ENCODE measurements at places on chromosomes 1 and 21.
A peak's percentile ranks its signal among the peaks of the same experiment; 100 is the strongest.

DNA sequence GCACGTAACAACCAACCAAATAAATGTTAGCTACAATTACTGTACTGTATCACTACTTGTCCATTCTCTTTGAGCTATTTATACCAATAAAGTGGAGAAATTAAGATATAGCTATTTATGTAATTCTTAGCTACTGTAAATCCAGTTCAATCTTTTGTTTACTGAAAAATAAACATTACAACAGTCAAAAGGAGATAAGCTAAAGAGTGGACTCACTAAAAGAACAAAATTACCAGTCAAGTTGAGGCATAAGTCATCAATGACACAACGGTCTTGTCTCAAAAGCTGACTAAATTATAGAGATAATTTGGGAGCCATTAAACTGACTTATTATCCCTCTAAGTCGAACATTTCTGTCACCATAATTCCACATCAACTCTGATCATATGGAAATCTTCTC, 22.5 kb downstream of the TGFBR3 start:
- no peak for DNase-seq

DNA sequence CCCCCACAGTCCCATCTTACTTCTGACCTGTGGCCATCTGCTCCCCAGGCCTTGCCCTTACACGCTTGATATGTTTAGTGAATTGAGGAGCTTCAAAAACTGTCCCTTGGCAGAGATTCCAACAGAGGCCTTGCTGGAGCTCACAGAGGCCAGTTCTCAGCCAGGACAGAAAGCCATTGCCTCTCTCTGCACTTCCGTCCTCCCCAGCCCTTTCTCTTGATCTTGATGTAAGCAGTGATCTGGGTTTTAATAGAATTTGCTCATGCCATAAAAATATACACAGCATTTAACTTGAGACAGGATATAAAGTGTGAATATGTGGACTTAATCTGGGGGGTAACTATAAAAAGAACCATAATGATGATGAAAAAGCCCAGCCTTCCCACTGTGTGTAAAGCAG, 453.5 kb downstream of the KIF26B start:
- DNase-seq = no peak

GRCh38 chr1:214451596-214451995, 99.8 kb downstream of the PTPN14 start:
- DNase-seq = no peak

- peak; percentile 9 for DNase-seq
Measured at GRCh38 chr1:179706339-179706941, 36.7 kb upstream of the FAM163A start.

GRCh38 chr1:76820028-76820427, 47.3 kb upstream of the ST6GALNAC5 start:
- DNase-seq = no peak

DNA sequence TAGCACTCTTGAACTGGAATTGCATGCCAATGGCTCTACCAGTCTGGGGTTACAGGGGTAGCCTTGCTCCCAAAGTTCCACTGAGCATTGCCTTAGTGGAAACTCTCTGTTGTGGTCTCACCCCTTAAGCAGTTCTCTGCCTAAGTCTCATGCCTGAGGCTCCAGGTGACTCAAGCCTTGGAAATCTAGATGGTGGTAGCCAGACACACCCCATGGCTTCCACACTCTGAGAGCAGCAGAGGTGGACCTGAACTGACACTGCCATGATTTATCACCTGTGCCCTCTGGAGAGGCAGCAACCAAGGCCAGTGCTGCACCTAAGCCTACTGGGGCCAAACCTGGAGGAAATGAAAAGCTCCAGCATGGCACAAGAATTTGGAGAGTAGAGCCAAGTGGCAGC, 285.7 kb upstream of the PKN2 start:
- no peak for DNase-seq

GRCh38 chr1:97351846-97352245, 569.0 kb downstream of the DPYD start:
- no peak for DNase-seq

DNA sequence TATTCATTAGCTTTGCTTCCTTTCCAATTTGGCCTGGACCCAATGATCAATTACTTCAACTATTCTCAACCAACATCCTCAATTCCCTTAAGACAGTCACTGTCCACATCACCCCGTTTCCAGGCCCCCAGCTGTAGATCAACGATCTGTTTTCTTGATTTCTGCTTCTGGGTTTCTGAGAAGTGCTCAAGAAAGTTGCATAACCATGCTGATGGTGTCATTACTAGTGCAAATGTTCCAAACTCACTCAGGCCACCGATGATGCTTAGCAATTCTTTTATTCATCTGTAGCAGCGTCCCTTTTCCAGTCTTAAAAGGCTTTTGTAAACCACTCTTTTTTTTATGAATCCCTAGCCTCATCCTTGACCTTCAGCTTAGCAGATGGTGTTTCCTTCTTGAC, 155.8 kb upstream of the PTGFR start:
- no peak for DNase-seq

DNA sequence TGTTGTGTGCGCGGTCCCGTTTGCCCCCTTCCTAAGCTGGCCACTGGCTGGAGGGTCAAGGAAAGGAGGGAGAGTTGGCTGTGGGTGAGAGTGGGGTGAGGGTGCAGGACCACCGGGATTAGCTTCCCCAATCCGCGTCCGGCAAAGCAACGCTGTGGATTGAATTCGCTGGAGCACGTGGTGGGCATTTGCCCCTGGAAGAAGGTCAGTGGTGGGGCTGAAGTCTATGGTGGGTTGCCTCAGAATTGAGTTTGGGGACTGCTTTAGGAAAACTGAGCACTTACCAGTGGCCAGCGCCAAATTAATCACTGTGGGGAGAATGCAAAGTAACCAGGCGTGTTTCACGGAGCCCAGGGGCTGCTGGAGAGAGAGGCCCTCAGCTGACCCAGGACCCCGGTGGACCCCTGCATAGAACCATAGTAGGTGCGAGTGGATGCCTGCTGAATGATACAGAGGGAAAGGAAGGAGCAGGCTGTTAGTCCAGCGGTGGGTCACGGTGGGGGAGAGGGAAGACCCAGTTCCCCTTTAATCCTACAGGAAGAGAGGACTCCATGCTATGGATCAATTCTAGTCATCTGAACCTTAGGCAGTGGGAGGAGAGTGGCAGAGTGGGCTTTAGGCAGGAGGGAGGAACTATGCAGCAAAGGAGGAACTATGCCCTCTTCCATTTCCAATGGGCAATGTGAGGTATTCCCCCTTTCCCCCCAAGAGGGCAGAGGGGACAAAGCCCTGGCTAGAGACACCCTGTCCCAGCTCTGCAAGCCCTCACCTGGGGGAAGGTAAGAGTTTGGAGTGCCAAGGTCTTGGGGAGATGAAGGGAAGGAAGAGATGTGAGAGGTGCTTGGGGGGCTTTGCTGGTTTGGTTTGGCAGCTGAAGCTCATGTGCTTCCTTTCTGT, 1.2 kb downstream of the TNFRSF8 start:
- DNase-seq = no peak

DNA sequence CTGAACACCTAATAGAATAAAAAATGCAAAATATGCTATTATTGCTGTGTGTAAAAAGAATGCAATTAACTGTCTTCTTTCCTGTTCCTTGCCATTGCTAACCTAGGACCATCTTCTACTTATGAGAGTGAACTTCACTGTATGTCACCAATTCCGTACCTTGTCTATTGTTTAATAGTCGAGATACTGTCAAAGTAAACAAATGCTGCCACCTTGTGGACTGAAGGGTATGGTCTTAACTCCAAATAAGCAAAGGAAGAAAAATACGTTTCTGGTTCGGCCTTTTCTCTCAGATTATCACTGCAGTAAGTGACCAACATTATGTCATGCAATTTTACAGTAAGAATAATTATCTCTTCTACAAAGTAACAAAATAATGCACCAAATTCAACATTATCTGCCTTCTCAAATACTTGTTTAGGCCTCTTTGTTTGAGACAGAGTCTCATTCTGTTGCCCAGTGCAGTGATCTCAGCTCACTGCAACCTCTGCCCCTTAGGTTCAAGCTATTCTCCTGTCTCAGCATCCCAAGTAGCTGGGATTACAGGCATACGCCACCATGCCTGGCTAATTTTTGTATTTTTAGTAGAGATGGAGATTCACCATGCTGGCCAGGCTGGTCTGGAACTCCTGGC, 133.4 kb downstream of the COP1 start:
- DNase-seq = no peak

- no peak for DNase-seq
Measured at GRCh38 chr1:178034676-178035075, 59.2 kb upstream of the RASAL2 start.

GRCh38 chr21:19844334-19844733, 1153.9 kb upstream of the NCAM2 start:
- DNase-seq = no peak

DNA sequence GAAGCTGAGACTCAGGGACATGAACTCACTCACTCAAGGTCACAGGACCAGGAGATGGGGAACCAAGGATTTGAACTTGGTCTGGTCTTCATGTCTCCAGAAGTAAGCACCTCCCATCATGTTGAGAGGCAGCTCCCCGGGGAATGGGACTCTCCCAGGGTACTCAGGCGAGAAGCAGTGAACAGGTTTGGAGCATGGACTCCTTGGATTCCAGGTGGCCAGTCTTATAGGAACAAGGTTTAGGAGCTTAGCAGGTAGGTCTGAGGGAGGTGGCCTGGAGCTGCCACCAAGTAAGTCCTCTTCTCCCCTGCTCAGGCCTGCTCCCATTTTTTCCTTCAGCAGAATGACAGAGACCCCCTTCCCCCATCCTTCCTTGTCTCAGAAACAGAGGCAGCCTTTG, 14.9 kb upstream of the ARHGEF10L start:
- DNase-seq = no peak
